ENCODE measurements at places on chromosomes 1 and 21.

GRCh38 chr1:197672347-197672746, 102.9 kb downstream of the DENND1B start:
- no peak for DNase-seq

DNA sequence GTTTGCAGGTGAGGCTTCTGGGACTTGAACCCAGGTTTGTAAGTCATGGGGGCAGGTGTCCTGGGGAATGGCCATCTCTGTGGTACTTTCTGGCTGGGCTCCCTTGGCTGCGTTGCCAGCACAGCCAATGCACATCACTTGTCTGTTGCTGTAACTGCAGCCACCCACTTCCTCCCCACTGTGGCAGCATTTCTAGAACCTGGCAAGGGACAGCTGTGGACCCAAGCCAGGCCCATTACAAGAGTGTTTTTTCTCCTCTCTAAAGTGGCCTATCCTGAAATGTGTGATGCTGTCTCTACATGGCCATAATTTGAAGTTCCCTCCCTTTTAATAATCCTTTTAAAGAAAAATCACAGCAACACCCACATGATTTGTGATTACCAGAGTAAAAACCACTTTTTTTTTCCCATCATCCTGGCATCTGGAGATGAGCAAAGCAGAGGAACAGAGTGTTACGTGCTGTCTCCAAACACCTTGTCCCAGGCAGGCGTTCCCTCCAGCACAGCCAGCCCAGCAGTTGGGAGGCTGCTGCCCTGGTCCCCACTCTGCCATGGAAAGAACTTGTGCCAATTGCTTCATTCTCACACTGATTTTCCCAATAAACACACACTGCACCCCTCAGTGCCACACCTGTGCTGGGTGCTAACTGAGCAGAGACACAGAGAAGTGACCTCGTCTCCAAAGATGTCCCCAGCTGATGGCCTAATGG, 360.6 kb upstream of the USP24 start:
- no peak for DNase-seq

GRCh38 chr1:17513131-17513530, 26.4 kb upstream of the ARHGEF10L start:
- no peak for DNase-seq

- no peak for DNase-seq
These were observed 42.9 kb upstream of the DMRTB1 start for GRCh38 chr1:53416269-53416813.

- DNase-seq = no peak
These were observed 2.4 kb downstream of the TMEM201 start for GRCh38 chr1:9590945-9591668.

DNA sequence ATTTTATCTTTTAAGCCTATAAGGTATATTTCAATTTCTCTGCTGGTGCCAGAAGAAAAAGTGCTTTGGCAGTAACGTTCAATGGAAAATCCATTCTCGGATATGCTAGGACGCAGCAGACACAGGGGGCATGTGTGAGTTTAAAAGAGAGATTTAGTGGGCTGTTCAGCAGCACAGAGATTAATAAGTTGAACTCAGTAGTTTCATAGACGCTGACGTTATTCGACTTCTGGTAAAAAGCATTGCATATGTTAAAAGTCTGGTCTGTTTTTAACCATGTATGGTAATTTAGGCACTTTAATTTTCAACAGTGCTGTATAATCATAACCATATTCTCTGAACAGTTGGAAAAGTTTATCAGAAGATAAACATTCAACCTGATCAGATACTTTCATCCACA, 99.6 kb downstream of the ATP6V1G3 start:
- DNase-seq = no peak

DNA sequence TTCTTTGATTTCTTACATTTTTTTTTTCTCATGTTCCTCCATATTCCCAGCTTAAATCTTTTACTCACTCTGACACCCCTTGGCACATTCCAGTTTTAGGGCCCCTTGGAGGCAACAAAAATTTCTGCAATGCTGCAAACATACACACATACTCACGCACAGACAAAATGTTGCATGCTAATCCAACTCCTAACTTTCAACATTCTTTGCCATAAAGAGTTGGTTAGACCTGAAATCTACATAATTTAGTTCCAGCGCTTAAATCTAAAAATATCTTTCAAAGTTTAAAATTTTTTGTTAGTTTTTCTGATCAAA, 103.9 kb downstream of the PTPN14 start:
- DNase-seq = no peak
